ENCODE measurements at places on chromosomes 6 and 20.

- no peak for DNase-seq
Observed at GRCh38 chr6:21710908-21711627, 117.5 kb downstream of the SOX4 start.

DNA sequence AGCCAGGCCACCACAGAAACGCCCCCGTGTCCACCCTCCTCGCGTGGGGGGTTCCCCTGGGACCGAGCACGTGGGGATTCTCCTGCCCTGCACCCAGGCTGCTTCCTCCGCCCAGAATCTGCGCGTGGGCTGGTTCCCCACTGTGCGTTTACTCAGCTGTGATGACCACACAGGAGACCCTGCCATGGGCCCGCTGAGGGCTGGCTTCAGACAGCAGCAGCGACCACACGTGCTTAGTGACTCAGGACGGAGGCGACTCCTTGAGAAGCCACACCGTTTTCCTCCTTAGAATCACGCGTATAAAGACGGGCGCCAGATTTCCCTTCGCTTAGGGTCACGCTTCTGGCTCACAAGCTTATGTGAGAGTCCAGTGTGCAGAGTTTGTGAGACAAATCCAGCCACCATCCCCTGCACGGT, 63.9 kb upstream of the PDE10A start:
- DNase-seq: no peak

GRCh38 chr6:63573899-63574553, 1.7 kb downstream of the LOC128125822 start:
- DNase-seq: no peak

DNA sequence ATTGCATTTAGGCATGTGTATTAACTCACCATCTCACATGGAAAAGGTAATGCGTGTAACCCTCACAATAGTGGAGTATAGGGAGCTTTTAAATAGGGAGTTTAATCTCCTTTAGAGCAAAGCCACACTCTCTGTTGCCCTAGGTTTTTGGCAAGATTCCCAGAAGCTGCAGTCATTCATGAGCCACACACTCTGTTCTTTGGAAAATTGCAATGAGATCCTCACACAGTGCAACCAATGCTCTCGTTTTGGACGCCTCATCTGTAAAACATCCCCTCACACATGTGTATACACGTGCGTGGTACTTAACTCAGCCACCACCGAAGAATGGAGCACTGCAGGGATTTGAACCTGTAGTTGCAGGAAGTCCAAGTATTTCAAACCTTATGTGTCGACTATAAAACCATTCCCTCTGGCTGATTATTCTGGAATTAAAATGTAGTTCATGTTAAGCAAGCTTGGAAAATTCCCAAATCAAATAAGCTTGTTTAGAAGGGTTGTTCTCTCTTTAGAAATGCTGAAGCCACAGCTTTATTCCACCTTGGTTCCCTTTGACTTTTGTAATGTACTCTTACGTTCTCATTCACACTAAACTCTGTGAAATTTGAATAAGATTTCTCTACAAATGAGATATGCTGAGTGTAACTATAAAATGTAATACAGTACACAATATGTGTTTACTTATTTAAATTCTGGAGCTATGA, 489.8 kb upstream of the MANEA start:
- no peak for DNase-seq

- DNase-seq: no peak
Observed at GRCh38 chr6:9623228-9623832, 791.5 kb downstream of the TFAP2A start.

DNA sequence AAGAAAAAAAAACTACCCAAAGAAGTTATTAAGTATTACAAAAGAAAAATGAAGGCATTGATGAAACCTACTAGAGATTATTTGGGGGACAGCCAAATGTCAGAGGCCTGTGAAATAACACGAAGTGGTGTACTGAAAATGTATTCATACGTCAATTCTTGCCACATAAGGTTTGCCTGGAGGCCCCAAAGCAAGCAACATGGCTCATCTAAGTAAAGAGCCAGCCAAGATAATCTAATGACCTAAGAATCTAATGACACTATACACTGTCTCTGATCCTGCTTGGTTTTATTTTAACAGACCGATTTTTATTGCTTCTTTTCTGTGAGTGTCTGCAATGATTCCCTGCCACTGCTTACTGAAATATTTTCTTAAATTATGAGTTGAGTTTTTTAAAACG, 34.7 kb downstream of the FILIP1 start:
- DNase-seq: no peak

GRCh38 chr6:129498950-129499842, 210.8 kb downstream of the ARHGAP18 start:
- DNase-seq: no peak

DNA sequence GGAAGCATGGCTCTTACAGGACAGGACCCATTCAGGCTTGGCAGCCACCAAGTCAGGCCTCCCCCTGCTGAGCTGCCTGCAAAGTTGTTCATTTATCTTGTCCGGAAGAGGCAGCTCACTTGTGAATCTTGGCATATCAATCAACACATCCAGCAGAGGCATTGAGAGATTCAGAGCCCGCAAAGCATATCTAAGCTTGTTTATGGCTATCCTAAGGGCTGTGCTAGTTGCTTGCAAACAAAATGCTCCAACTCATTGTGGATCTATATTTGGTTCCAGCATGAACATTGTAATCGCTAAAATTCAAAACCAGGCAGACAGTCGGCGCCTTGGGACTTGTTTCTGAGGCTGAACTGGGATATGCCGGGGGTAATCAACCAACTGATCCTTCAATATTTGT, 106.1 kb downstream of the UNC5CL start:
- no peak for DNase-seq

- DNase-seq: no peak
Observed at GRCh38 chr20:39150501-39150900, 188.4 kb downstream of the DHX35 start.

GRCh38 chr6:55713436-55713835, 134.4 kb upstream of the HMGCLL1 start:
- no peak for DNase-seq

GRCh38 chr20:4006640-4007039, 8.7 kb downstream of the RNF24 start:
- no peak for DNase-seq

GRCh38 chr6:16762550-16763477, 1.6 kb upstream of the ATXN1 start:
- DNase-seq: peak; percentile 92

GRCh38 chr6:75428204-75428603, 65.4 kb downstream of the FILIP1 start:
- DNase-seq: no peak

DNA sequence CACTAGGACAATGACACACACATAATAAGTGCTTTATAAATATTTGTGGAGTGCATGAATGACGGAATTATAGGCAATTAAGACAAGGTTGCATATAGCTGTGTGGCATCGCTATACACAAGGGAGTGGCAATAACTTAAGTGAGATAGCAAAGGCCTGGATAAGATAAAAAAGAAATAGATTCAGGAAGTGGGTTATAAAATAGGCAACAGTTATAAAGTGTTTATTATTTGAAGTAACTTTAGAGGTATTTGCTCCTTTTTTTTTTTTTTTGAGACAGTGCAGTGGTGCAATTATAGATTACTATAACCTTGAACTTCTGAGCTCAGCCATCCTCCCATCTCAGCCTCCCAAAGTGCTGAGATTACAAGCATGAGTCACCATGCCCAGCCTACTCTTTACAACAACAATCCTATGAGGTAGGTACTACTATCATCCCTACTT, 75.9 kb upstream of the LOC128125822 start:
- DNase-seq: no peak

GRCh38 chr6:133683606-133684005, 205.3 kb upstream of the TCF21 start:
- DNase-seq: no peak

DNA sequence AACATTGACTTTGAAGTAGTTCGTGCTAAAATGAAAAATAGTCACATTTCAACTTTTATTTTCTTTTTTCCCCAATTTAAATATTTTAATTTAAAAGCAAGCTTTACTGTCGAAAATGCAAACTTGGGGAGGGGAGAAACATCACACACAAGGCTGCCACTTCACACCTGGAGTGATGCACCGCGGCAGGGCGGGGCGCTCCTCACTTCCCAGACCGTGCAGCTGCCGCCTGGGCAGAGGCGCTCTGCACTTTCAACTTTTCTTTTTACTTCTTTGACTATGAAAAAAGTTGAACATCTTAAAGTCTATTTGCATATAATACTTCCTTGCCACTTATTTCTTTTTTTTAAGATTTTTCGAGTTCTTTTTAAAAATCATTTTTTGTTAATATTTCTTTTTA, 993.3 kb upstream of the GJE1 start:
- DNase-seq: no peak

DNA sequence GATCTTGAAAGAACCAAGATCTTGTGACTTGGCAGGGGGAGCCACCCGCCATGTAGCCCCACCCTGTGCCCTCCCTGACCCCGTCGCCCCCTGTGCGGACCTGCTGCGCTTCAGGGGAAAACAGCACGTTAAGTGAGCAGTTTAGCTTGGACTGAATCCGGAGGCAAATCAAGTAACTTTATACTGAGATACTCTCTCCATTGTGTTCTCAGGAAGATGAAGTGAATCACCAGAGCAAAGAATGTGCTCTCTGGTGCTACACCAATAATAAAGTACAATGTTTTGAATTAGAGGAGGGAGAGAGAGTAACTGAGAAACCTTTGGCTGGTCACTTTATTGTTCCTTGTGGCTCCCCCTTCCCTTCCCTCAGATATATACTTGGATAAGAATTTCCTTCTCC, 83.4 kb downstream of the TXNDC5 start:
- DNase-seq: no peak

- no peak for DNase-seq
Observed at GRCh38 chr20:53513489-53514298, 79.9 kb downstream of the ZNF217 start.

DNA sequence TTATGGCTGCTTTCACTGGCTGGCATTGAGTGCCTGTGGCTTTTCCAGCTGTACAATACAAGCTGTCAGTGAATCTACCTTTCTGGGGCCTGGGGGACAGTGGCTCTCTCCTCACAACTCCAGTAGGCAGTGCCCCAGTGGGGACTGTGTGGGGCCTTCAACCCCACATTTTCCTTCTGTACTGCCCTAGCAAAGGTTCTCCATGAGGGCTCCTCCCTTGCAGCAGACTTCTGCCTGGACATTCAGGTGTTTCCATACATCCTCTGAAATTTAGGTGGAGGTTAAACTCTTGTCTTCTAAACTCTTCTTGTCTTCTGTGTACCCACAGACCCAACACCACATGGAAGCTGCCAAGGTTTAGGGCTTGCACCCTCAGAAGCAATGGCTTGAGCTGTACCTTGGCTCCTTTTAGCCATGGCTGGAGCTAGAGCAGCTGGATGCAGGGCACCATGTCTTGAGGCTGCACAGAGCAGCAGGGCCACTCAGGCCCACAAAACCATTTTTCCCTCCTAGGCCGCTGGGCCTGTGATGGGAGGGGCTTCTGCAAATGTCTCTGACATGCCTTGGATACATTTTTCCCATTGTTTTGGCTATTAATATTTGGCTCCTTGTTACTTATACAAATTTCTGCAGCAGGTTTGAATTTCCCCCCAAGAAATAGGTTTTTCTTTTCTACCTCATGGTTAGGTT, 9.6 kb downstream of the PEX7 start:
- DNase-seq: no peak

GRCh38 chr6:159665868-159666635, 27.0 kb downstream of the SOD2 start:
- DNase-seq: no peak

GRCh38 chr6:167738386-167738785, 88.3 kb upstream of the AFDN start:
- DNase-seq: no peak

GRCh38 chr20:57657535-57658446, 37.6 kb upstream of the ZBP1 start:
- peak; percentile 24 for DNase-seq

DNA sequence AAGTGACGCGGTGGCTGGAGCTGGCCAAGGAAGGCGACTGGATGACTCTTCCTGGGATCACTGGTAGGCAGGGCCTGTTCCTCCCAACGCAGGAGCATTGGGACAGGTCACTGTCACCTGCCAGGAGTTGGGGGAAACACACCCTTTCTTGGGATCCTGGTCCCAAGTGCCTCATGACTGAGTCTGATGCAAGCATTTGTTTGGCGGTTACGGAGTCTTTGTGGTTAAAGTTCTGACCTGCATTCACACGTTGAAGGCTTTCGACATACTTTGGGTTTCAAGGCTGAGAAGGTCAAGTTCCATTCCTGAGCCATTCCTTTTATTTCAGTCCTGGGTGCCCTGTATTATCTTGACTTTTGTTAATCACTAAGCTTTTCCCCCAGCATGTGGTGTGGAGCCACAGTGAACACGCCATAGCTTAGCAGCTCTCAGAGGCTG, 6.0 kb downstream of the PNLDC1 start:
- DNase-seq: no peak

- no peak for DNase-seq
Observed at GRCh38 chr6:143356101-143356880, 94.2 kb downstream of the ADAT2 start.

- no peak for DNase-seq
Observed at GRCh38 chr6:113971741-113972140, 793 bp upstream of the HDAC2 start.

DNA sequence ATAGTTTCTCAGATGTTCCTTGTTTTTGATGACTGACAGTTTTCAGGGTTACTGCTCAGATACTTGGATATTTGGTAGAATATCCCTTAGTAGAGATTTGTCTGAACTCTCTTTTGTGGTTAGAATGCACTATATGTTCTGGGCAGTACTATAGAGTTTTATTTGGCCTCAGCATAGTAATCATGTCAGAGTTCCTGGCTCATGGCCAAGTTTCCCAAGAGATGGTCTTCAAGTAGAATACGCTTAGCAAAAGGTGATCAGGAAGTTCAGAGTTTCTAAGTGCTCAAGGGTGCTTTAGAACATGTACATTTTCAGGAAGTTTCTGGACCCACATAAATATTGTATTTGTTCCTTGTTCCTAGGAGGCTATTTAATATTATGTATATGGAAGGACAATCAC, 1209.7 kb upstream of the GJE1 start:
- DNase-seq: no peak

DNA sequence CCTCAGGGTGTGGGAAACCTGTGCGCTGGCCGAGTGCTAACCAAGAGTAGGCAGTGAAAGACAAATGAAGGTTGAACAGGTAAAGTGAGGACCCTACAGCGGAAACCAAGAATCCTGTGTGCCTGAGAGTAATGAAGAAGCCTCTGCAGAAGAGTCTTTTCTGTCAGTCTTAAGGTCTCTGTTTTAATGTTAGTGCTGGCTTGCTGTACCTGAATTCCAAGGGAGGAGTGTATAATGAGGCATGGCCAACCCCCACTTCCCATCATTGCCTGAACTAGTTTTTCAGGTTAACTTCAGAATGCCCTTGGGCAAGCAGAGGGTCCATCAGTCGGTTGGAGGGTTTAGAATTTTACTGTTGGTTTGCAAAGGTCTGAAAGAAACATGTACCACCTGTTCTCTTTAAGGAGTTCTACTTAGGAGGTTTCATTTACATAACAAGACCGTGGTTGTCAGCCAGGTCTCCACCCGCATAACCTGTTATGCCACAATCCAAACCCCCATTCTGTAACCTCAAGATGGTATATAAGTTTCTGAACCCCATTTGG, 589 bp upstream of the PDCD2 start:
- DNase-seq: peak; percentile 7

- no peak for DNase-seq
Observed at GRCh38 chr6:38209371-38210260, 390.1 kb downstream of the ZFAND3 start.

All from T-helper 2 cell (primary cell).